Osteocyte (in vitro differentiated cells): ENCODE measurements at places on chromosomes 7 and 10.
A peak's percentile ranks its signal among the peaks of the same experiment; 100 is the strongest.

- no peak overlapping the region for H3K27ac ChIP-seq
- no peaks in the 10 kb centered on the region for H3K4me1 ChIP-seq
- no peaks in the 10 kb centered on the region for H3K36me3 ChIP-seq
- DNase-seq: no peak
- peaks cover 14% of the 10 kb centered on the region for H3K27me3 ChIP-seq
- no peak overlapping the region for H3K4me3 ChIP-seq
Observed at GRCh38 chr10:124849111-124849773, 47.6 kb downstream of the ABRAXAS2 start.

GRCh38 chr10:112785089-112785488, 165.0 kb upstream of the TCF7L2 start:
- H3K27me3 ChIP-seq: no peaks in the 10 kb centered on the region
- H3K36me3 ChIP-seq: peaks cover 18% of the 10 kb centered on the region
- H3K27ac ChIP-seq: no peak overlapping the region
- DNase-seq: peak; percentile 53
- H3K4me1 ChIP-seq: peaks cover 17% of the 10 kb centered on the region

DNA sequence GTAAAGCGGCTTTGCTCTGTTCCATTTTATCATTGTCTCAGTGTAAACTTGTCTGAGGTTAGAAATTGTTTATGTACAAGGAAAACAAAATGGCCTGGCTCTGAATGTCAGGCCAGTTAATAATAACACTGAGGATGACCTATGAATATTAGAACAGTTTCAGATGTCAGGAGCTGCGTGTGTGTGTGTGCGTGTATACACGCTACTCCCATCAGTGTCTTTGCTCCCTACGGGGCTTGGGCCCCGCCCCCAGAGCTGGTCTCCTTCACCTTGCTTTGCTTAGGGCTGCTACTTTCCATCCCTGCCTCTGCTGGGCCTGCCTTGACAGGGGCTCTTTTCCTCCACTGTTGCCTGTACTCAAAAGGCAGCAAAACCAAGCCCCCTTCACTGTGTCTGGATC, 142.3 kb upstream of the BET1 start:
- no peak overlapping the region for H3K4me3 ChIP-seq
- peak overlapping the region; percentile 95 for H3K27ac ChIP-seq
- no peaks in the 10 kb centered on the region for H3K36me3 ChIP-seq
- peaks cover 72% of the 10 kb centered on the region for H3K4me1 ChIP-seq
- no peaks in the 10 kb centered on the region for H3K27me3 ChIP-seq

DNA sequence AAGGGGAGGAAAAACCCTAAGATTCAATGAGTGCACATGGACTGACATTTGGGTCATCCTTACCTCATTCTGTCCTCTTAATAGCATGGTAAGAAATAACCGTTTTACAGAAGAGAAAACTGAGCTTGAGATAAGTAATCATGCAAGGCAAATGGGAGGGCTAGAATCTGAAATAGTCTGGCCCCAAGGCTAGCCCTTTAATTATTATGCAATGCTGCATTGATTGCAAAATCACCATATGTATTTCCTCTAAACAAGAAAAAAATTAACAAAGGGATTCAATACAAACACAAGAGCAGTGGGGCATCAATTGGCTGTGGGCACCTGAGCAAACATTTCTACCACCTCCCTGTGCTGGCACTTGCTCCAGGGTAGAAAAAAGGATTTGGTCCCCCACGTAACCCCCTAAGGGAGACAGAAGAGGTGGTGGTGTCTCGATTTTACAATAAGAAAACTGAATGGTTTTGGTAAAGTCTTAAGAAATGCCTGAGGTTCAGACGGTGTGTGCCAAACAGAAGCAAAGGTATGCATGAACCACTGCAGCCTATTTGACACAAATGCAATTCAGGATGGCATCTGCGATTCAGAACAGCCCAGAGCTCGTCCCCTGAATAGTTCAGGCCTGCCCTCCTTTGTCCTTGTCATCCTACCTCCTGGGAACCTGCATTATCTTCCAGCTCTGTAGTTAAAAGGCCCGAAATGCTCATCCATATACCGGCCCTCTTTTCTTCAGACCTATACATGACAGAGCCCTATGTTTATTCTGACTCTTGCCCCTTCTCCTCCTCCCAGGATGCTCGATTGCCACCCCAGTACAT, 23.6 kb downstream of the PIP4K2A start:
- H3K27ac ChIP-seq: peak overlapping the region; percentile 21
- H3K27me3 ChIP-seq: no peaks in the 10 kb centered on the region
- DNase-seq: no peak
- no peaks in the 10 kb centered on the region for H3K36me3 ChIP-seq

GRCh38 chr10:94178475-94179253, 184.1 kb downstream of the NOC3L start:
- DNase-seq: no peak
- no peak overlapping the region for H3K4me3 ChIP-seq
- H3K4me1 ChIP-seq: peaks cover 43% of the 10 kb centered on the region

- peaks cover 12% of the 10 kb centered on the region for H3K4me1 ChIP-seq
- no peaks in the 10 kb centered on the region for H3K27me3 ChIP-seq
- H3K36me3 ChIP-seq: peaks cover 5% of the 10 kb centered on the region
- no peak for DNase-seq
- H3K4me3 ChIP-seq: no peak overlapping the region
Observed at GRCh38 chr7:29977886-29978651, 11.5 kb downstream of the SCRN1 start.

DNA sequence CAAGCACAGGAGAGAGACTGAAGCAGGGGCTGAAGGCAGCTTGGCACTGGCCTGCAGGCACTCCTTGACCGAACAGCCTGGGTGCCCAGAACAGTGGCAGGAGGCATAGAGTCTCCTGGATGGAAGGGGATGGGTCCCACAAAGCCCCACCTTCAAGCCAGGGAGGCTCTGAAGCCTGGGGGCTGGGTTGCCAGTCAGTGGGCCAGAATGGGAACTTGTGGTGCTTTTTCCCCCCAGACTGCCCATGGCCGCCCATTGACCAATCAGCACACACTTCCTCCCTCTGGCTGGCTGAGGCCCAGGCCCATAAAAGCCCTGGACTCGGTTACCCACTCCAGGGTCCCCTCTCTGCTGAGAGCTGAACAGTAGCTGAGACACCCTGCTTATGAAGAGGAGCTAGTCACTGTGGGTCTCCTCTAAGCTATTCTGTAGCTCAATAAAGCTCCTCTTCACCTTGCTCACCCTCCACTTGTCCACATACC, 109.6 kb downstream of the ELAPOR2 start:
- H3K27me3 ChIP-seq: no peaks in the 10 kb centered on the region
- DNase-seq: no peak
- H3K4me3 ChIP-seq: no peak overlapping the region
- peaks cover 28% of the 10 kb centered on the region for H3K4me1 ChIP-seq
- no peaks in the 10 kb centered on the region for H3K36me3 ChIP-seq
- no peak overlapping the region for H3K27ac ChIP-seq

GRCh38 chr7:104973227-104973626, 40.8 kb upstream of the KMT2E start:
- no peak overlapping the region for H3K4me3 ChIP-seq
- H3K27ac ChIP-seq: peak overlapping the region; percentile 93
- peaks cover 35% of the 10 kb centered on the region for H3K4me1 ChIP-seq
- no peaks in the 10 kb centered on the region for H3K36me3 ChIP-seq
- H3K27me3 ChIP-seq: no peaks in the 10 kb centered on the region
- no peak for DNase-seq

GRCh38 chr7:33421429-33421828, 292.1 kb downstream of the BBS9 start:
- H3K27ac ChIP-seq: no peak overlapping the region
- no peak overlapping the region for H3K4me3 ChIP-seq
- H3K36me3 ChIP-seq: no peaks in the 10 kb centered on the region
- no peaks in the 10 kb centered on the region for H3K27me3 ChIP-seq
- peaks cover 5% of the 10 kb centered on the region for H3K4me1 ChIP-seq

- H3K27ac ChIP-seq: peak overlapping the region; percentile 94
- no peaks in the 10 kb centered on the region for H3K27me3 ChIP-seq
- no peak for DNase-seq
- H3K36me3 ChIP-seq: no peaks in the 10 kb centered on the region
- H3K4me3 ChIP-seq: peak overlapping the region; percentile 91
Observed at GRCh38 chr7:44998153-44998871, 1.7 kb upstream of the CCM2 start.

DNA sequence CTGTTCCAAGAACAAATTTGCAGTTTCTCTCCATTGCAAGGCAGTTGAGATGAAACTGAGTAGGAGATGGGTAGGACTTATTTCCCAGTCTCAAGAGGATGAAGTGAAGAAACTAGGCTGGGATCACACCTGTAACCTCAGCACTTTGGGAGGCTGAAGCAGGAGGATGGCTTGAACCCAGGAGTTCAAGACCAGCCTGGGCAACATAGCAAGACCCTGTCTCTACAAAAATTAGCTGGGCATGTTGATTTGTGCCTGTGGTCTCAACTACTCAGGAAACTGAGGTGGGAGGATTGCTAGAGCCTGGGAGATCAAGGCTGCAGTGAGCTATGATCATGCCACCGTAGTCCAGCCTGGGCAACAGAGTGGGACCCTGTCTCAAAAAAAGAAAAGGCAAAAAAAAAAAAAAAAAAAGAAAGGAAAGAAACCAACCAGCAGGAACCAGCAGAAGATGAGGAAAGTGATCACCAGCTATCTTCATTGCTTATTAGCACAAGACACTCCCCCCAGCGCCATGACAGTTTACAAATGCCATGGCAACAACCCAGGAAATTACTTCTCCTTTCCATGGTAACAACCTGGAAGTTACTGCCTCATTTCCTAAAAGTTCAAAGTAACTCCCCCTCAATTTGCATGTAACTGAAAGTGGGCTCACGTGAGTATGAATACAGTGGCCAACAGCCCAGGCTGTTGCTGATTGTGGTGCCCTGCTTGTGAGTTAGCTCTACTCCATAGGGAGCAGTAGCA, 18.3 kb upstream of the ST8SIA6 start:
- no peaks in the 10 kb centered on the region for H3K36me3 ChIP-seq
- DNase-seq: no peak
- H3K27me3 ChIP-seq: peaks cover 16% of the 10 kb centered on the region
- peaks cover 7% of the 10 kb centered on the region for H3K4me1 ChIP-seq
- no peak overlapping the region for H3K4me3 ChIP-seq
- H3K27ac ChIP-seq: no peak overlapping the region

GRCh38 chr10:2949948-2950354, 117.4 kb upstream of the PFKP start:
- H3K4me3 ChIP-seq: no peak overlapping the region
- H3K27me3 ChIP-seq: peaks cover 59% of the 10 kb centered on the region
- DNase-seq: no peak
- no peaks in the 10 kb centered on the region for H3K4me1 ChIP-seq
- no peaks in the 10 kb centered on the region for H3K36me3 ChIP-seq

DNA sequence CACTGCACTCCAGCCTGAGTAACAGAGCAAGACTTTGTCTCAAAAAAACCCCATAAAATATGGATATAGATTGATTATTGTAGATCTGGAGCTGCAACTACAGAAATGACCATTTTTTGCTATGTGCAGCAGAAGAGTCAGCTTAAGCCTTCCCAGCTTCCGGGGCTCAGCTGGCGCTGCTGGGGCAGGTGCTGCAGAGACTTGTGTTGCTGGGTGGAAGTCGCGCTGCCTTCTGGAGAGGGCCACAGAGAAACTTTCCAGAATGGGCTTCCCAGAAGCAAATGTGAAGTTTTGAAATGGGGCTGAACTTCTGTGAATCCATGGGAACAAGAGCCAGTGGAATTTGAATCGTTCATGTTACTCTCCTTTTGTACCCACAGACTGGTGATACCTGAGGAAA, 37.3 kb upstream of the RSBN1L start:
- H3K4me1 ChIP-seq: no peaks in the 10 kb centered on the region
- DNase-seq: peak; percentile 65
- no peak overlapping the region for H3K4me3 ChIP-seq
- no peak overlapping the region for H3K27ac ChIP-seq
- H3K36me3 ChIP-seq: peaks cover 18% of the 10 kb centered on the region
